Left lobe of liver (tissue), 2 donors: ENCODE measurements at places on chromosomes 3 and 15.

- no peak for DNase-seq
These were observed 32.7 kb downstream of the RBM6 start for GRCh38 chr3:49972656-49973055.

- DNase-seq = no peak
These were observed 56.3 kb upstream of the ITGA11 start for GRCh38 chr15:68488290-68488689.

DNA sequence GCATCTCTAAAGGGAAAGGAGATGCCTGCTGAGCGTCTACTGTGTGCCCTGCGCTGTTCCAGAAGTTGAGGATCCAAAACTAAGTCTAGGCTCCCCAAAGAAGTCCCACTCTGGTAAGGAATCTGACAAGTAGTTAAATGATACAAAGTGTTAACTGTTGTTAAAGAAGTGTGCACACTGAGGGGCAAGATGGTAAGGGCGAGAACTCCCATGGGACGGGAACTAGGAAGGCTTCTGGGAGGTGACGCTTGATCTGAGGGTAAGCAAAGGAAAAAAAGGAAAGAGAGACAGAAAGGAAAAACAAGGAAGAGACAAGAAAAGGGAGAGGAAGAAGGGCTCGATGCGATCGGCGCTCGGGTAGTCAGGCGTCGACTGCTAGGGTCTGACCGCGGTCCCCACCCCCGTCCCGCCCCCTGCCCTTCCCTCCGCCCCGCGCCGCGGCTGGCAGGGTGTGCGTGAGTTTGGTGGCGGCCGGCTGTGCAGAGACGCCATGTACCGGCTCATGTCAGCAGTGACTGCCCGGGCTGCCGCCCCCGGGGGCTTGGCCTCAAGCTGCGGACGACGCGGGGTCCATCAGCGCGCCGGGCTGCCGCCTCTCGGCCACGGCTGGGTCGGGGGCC lies at the start of gene LACTB:
LACTB (plus strand) TSS at position 480 of the 620 bp plus-strand sequence; CDS start at position 491, 11 bp downstream.
- peak; percentile 90 for DNase-seq

DNA sequence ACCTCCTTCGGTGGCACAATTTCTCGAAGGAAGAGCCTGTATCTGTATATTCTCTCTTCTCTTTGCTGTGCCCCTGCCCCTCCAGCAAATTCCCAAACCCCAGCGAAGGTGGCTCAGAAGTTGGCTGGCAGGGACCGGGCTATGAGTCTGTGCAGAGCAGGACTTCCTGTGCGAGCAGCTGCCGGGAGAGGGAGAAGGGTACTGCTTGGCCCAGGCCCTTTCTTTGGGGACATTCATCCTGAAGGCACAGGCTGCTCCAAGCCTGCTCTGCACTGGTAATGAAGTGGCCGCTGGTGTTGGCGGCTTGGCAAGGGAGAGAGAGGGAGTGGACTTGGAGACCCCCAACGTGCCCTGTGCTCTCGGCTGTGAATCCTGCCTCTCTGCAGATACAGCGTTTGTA lies 1.5 kb downstream of the SLC6A11 start:
- DNase-seq = no peak

- no peak for DNase-seq
These were observed 360.4 kb downstream of the EFHB start for GRCh38 chr3:19573644-19574043.

DNA sequence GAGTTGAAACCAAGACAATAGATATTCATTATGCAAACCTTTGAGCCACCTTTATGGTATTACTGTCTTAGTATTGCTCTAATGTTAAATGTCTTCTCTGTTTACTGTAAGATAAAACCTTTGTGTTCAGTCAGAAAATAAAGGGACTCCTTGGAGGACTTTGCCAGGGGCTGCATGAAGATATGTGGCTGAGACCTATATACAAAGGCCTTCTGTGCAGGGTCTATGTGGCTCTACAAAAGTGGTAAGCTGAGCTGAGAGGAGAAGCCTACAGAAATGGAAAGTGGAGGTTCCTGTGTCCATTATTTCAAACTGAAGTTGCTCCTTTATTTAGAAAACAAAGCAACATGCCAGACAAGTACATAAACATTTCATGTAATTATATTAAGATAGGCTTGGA lies 131.5 kb downstream of the FNDC3B start:
- no peak for DNase-seq

DNA sequence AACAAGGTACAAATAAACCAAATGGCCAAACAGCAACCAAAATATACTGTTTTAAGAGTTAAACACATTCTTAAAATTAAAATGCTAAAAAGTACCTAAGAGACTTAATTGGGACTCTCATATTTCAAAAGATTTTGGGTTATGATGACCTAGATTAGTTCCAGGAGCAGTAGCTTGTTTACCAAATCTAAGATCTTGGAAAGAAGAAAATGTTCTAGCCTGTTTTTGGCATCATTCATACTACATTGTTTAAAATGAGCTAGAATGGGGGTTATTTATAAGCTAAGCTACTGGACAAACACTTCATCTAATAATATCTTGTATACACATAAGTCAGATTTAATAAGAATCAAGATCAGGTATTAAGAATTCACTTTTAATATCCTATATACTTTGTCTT lies 22.8 kb downstream of the ATOSA start:
- DNase-seq = no peak

- DNase-seq = peak; percentile 62
These were observed 26.4 kb downstream of the TYRO3 start for GRCh38 chr15:41585127-41586047.

- DNase-seq = no peak
These were observed 71.6 kb downstream of the EPHB3 start for GRCh38 chr3:184633237-184633579.

- DNase-seq = no peak
These were observed 140.2 kb upstream of the SKOR1 start for GRCh38 chr15:67685008-67685599.

- DNase-seq = no peak
These were observed 71.5 kb downstream of the ETFA start for GRCh38 chr15:76239786-76240185.

DNA sequence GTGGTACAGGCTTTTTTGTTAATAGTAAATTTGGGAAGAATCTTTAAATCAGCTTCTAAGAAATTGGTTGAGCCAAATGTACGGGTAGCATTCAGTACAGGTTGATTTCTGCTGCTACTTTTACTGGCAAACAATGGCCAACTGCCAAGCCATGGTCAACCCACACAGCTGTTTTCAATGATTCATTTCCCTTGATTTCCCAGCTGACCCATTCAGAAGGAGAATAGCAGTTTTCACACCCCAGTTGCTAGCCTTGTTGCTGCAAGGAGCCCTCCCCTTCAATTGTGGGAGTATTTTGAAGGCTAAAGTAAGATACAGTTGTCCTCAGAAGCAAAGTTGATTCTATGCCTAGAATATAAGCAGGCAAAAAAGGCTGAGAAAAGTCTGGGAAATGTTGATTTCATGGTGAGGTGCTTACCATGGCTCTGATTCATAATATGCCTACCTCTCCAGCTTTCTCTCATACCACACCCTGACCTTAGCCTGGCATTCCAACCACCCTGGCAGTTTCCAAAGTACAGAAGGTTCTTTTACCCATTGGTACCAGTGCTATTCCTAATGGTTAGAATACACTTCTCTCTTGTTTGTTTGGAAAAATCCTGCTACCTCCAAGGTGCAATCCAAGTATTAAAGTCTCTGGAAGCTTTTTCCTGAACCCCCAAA lies 320.3 kb upstream of the TGFBR2 start:
- DNase-seq = peak; percentile 56
